ENCODE measurements at places on chromosomes 13 and 19.

GRCh38 chr19:10061717-10062310, 24.3 kb upstream of the SHFL start:
- DNase-seq = peak; percentile 27

DNA sequence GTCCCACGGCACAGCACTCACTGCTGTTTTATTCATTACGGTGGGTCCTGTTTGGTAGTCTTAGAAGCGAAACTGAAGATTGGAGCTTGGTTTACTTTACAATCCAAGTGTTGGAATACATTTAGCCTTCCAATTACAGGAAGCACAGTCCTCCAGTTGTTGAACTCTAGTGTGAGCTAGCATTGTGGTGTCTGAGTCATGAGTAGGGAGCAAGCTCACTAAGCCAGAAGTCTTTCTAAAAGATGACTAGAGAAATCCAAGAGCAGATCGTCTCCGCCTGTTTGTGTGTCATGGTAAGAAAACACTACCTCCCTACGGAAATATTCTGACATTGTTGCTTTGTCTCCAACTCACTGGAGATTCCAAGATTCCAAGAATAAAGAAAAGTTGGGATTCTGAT, 10.1 kb upstream of the SHISA2 start:
- peak; percentile 88 for DNase-seq

DNA sequence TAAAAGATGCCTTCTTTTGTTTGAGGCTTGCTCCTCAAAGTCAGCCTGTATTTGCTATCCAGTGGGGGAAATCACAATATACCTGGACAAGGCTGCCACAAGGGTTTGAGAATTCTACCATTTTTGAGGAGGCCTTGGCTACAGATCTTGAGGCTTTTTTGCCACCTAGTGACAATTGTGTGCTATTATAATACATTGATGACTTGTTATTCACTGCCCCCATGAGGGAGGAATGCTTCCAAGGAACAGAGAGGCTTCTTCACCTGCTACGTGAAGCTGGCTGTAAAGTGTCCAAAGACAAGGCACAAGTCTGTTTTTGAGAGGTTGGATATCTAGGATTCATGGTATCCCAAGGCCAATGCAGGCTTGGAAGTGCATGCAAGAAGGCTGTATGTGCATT, 72.5 kb downstream of the ZNF708 start:
- DNase-seq = no peak

DNA sequence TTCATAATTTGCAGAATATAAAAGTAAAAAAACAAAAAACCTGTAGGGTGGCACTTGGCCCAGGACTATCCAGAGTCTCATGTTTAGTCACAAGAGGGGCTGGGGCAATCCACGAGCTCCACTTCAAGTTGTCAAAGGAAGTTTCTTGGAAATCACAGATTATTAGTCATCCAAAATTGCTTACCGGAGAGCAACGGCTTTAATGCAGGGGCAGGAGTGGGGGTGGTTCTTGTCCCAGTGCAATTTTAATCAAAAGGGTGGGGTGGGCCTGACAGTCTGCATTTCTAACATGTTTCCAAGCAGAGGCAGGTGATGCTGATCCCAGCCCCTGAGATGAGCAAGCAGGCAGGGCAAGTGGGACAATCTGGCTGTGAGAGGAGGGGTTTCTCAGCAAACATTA, 233.9 kb downstream of the ABCC4 start:
- no peak for DNase-seq

DNA sequence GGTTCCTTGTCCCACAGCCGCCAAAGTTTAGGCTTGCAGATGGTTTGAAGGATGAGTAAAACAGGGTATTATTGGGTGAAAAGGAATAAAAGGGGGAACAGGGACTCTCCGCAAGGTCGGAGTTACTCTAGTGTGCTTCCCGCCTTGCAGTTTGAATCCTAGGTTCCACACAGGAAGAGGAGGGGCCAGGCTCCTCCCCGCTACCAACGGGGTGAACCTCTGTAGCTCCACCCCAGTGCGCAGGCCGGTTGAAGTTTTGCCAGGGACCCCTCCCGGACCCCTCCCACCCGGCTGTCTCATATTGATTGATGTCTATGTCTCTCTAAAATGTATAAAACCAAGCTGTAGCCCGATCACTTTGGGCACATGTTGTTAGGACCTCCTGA, 11.6 kb upstream of the GTF2F2 start:
- no peak for DNase-seq

DNA sequence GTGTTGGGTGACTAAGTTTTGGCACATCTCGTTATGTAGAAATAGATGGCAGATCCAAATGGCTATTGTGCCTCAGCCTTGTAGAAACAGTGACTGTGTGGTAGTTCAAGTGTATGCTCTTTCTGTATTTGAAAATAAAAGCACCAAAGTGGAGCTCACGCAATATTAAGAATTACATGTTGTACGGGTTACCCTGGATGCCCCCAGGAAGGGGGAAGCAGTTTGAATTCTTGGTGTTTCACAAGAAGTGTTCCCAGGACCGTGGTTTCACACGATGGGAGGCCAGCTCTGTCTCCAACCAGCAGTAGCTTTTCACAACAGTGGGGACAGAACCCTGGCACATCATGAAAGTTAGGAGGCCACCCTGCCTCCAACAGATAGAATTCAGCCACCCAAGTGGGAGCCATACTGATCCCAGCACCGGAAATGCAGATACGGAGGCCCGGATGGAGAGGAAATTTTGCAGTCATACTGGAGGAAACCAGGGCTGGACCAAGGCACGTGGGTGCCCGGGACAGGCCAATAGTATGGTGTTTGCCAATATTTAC, 8.9 kb downstream of the FLT1 start:
- no peak for DNase-seq

GRCh38 chr19:11263726-11264125, 1.4 kb upstream of the DOCK6 start:
- no peak for DNase-seq

DNA sequence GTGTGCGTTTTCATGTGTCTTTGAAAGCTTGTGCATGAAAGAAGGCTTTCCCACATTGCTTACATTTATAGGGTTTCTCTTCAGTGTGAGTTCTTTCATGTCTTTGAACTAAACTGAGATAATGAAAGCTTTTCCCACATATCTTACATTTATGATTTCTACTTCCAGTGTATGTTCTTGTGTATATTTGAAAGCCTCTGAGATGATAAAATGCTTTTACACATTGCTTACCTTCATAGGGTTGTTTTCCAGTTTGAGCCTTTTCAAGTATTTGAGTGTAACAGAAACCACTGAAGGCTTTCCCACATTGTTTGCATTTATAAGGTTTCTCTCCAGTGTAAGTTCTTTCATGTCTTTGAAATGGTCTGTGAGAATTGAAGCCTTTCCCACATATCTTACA, 9.8 kb upstream of the ZNF441 start:
- DNase-seq = no peak

- DNase-seq = no peak
Measured at GRCh38 chr13:24922387-24922744, 158.4 kb downstream of the RNF17 start.

DNA sequence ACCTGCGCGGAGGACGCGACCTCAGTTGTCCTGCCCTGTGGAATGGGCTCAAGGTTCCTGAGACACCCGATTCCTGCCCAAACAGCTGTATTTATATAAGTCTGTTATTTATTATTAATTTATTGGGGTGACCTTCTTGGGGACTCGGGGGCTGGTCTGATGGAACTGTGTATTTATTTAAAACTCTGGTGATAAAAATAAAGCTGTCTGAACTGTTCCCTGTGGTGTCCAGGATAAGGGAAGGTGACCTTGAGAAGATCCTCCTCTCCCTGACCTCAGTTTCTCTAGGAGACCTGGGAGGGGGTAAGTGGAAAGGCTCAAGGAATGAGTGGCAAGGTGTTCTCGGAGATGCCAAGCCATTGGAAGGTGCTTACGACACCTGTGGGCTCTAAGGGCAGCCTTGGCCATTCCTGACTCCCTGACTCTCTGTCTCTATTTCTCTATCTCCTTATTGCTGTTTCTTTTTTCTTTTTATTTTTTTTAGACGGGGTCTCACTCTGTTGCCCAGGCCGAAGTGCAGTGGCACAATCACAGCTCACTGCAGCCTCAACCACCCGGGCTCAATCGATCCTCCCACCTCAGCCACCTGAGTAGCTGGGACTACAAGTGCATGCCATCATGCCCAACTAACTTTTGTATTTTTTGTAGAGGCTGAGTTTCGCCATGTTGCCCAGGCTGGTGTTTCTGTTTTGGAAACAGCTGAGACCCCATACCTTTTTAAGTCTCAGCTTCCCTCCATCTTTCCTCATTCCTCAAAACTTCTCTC, 3.2 kb downstream of the GDF15 start:
- DNase-seq = no peak

GRCh38 chr13:35881360-35881759, 249.8 kb downstream of the DCLK1 start:
- no peak for DNase-seq

DNA sequence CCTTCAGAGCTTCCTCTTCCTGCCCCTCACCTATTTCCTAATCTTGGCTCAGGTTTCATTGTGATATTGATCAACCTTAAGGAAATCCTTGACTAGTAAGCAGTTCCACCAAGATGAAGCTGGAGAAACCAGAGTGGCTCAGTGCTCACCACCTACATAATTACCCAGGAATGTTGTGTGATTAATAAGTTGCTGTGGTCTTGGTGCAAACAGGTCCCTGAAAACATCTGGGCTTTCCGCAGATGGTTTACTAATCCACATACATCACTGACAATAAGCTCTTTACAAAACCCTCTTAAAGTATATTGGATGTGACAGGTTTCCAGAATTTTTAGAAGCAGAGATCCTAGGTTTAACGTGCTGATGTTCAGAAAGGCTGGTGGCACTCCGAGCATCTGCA, 8.6 kb upstream of the SERP2 start:
- no peak for DNase-seq

- no peak for DNase-seq
Measured at GRCh38 chr19:17337675-17338432, 501 bp downstream of the GTPBP3 start.

DNA sequence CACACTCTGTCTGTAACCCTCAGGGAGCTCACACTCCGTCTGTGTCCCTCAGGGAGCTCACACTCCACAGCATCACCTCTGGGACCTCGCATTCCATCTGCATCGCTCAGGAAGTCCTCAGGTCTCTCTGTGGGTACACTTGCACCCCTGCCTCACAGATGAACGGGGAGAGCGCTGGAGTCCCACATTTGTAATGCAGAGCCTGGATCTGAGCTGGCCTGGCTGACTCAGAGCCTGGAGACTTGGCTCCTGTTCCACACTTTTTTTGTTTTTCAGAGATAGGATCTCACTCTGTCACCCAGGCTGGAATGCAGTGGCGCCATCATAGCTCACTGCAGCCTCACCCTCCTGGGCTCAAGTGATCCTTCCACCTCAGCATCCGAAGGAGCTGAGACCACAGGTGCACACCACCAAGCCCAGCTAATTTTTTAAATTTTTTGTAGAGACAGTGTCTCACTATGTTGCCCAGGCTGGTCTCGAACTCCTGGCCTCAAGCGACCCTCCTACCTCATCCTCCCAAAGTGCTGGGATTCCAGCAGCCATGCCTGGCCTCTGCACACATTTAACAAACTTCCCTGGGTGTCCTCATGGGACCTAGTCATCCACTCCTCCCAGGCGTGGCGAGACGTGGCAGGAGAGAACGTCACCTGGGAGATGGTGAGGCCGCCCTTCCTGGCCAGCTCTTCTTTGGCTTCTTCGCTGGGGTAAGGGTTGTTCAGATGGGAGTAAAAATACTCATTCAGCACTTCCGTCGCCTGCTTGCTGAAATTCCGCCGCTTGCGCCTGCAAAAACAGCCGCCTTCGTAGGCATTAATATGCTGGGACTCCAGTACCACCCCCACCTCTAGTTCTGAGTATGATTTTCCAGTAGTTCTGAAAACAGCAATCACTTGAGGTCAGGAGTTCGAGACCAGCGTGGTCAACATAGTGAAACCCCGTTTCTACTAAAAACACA, 31.0 kb downstream of the CILP2 start:
- no peak for DNase-seq

DNA sequence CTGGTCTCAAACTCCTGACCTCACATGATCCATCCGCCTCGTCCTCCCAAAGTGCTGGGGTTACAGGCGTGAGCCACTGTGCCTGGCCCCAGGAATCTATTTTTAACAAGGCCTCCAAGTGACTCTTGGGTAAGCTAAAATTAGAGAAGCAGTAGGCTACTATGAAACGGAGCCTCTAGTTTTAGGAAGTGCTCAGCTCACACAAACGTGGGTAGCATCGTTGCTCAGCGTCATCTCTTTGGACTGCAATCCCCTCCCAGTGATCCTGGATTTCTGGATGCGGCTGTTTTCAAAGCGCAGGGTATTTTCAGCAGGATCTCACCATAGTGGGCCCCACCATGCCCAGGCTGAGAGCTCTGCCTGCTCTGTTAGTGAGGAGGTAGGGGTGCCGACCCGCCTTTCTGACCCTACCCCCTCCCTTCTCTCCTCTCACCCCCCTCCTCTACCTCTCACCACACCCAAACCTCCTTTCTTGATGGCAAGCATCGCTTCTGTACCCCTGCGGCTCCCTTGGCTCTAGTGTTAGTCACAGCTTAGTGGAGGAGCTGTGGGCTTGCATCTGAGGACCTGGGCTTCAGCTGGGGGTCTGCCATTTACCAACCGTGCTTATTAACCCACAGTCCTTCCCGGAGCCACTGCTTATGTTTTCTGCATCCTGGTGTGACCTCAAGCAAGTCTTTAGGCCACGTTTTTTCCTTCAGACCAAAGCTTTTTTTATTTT, 34.2 kb downstream of the GJA3 start:
- DNase-seq = no peak

DNA sequence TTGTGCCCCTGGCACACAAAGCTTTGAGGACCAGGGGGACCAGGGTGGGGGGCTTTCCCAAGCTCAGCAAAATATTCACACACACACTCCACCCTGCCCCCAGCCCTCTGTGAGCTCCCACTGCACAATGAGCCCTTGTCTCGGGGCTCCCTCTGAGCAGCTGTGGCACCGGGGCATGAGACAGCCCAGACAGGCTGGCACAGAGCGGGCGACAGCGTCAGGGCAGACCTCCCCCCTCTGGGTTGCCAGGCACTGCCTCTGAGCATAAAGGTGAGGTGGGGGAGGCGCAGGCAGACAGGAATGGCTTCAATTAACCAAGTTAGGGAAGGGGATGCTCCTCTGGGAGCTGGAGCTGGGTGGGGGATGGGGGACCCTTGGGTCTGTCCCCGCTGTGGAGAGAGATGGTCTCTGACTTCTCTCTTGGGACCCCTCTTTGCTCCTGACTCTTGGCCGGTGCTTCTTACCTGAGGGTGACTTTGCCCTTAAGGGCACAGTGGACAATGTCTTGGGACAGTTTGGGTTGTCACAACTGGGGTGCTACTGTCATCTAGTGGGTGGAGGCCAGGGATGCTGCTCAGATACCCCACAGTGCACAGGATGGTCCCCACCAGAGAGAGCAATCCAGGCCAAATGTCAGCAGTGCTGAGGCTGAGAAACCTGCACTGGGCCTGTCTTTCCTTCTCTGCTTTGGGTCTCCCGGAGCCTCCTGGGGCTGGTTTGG, 30.3 kb downstream of the LYL1 start:
- no peak for DNase-seq

- no peak for DNase-seq
Measured at GRCh38 chr19:32813862-32814425, 55.6 kb downstream of the SLC7A9 start.

GRCh38 chr19:36972571-36972970, 56.4 kb downstream of the ZNF568 start:
- no peak for DNase-seq
